ENCODE measurements at places on chromosomes 1 and 21.

DNA sequence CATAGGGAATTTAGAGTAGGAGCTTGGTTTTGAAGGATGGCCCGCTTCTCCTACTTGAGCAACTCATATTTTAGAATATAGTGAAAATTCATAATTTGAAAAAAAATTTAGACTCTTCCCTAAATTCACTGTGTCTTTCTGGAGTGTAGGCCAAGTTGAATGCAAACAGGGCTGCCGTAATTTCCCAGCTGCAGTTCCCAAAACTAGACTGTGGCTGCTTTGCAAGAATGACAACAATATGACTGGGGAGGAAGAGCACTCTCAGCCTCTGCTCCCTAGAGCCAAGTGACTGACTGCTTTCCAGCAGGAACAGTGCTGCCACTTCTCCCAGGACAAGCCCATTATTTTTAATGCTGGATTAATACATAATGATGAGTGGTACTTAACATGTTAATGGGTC, 209.0 kb downstream of the RHOU start:
- no peak for DNase-seq

DNA sequence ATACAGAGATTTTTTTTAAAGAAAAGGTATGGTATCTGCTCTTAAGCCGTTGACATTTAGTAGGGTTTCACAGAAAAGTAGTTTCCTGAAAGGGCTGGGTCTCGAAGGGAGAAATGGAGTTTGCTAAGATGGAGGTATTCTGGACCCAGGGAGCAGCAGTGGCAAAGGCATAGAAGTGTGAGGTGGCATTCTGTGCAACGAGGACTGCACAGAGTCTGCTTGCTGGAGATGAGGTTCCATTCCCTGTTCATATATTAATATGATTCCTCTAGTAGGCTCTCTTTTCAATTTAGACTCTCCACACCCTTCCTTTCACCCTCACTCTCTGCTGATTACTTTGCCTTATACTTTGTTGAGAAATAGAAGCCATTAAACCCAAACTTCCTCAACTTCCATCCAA, 38.5 kb upstream of the PODN start:
- no peak for DNase-seq

DNA sequence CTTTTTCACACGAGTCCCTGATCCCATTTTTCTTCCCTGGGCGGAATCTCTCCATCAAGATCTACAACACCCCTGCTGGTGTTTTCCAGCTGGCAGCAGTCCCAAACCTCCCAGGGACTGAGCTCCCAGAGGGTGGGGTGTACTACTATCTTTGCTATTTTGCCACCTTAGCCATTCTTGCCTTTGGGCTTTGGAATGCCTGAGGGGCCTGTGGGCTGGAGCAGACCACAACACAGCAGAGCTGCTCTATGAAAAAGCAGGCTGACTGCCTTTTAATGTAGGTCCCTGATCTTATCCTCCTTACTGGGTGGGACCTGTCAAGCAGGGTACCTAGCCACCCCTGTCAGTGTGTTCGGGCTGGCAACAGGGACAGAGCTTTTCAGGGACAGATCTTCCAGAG, 91.9 kb downstream of the KCNT2 start:
- no peak for DNase-seq

- no peak for DNase-seq
These were observed 57.1 kb upstream of the GADD45A start for GRCh38 chr1:67627906-67628305.

DNA sequence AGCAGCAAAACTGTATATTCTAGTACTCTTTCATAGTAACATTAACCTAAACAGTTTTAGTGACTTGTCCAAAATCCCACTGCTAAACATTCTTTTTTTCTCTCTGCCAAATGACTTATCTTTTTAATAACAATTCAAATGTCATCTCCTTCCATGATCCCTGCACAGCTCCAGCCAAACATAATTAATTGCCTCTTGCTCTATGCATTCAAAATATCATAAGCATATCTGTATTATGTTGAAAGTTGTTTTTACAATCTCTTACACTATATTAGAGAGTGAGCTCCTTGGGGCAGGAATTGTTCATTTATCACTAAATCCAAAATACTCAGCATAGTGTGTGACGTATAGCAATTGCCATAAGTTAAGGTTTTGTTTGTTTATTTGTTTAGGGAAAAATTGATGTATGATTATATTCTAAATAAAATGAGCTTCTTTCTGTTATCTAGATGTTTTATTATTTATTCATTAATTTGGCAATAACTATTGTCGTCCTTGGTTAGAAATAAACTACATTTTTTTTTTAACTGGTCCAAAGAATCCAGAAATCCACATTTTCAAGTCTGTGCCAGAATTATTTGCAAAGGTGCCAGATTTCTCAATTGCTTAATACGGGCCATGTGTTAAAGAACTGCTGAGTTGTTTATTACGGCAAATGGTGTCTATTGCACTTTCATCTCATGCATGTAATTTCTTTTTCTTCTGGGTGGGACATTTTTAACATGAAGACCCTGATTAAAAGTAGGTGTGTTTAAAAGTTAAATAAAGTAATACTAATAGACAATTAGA, 577.2 kb upstream of the ZRANB2 start:
- no peak for DNase-seq

DNA sequence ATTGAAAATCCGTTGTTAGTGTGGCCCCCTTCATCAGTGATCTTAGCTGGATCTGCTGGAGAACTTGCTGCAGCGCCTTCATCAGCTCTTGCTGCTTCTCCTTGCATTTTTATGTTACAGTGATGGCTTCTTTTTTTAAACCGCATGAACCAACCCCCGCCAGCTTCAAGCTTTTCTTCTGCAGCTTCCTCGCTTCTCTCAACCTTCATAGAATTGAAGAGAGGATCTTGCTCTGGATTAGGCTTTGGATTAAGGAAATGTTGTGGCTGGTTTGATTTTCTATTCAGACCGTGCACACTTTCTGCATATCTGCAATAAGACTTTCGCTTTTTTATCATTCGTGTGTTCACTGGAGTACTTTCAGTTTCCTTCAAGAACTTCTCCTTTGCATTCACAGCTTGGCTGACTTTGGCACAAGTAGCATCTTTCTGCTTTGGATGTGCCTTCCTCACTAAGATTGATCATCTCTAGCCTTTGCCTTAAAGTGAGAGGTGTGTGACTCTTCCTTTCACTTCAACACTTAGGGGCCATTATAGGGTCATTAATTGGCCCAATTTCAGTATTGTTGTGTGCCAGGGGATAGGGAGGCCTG, 13.1 kb downstream of the RNF187 start:
- DNase-seq, result no peak

- no peak for DNase-seq
These were observed 193.6 kb upstream of the ADGRL2 start for GRCh38 chr1:81607086-81607485.

DNA sequence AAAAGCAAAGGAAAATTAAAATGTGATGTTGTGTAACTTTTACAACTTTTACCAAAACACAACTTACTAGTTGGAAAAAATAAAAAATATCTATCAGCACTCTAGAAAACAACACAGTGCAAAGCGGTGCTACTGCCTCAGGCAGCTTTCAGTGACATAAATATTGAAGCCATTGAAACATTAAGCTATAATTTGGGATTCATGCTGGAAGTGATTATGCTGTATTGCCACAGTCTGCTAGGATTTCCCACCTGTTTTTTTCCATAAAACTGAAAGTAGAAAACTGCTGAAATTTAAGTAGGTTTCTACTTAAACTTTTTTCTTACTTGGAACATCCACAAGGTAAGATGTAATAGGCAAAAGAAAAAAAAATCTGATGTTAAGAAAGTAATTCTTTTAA, 674.4 kb downstream of the KCNT2 start:
- DNase-seq, result no peak

- no peak for DNase-seq
These were observed 429.3 kb upstream of the RUNX1 start for GRCh38 chr21:35478161-35479064.

GRCh38 chr1:89908672-89909436, 86.1 kb upstream of the ZNF326 start:
- DNase-seq, result no peak

DNA sequence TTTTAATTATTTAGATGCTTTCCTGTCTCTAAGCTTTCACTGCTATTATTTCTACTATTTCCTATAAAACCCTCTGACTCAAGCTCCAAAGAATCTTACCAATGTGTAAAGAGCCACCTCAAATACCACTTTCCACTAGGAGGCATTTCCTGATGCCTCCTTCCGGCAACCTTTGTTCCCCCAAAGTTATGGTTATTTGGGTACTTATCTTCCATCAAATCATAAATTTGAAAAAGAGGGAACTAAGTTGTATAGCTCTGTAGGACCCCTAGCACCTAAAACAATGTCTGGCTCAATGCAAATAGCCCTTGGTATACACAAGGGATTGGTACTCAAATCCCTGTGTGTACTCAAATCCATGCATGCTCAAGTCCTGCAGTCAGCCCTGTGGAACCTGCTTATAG, 79.6 kb downstream of the NME7 start:
- no peak for DNase-seq

- peak; percentile 34 for DNase-seq
These were observed at the start of gene GIPC2 for GRCh38 chr1:78045926-78046778. Gene GIPC2, plus strand, starts transcription at chr1:78045966. Its CDS starts 129 bp downstream, at chr1:78046095.
